Gastroesophageal sphincter (tissue), 4 donors: ENCODE measurements at places on chromosomes 7 and 10.

GRCh38 chr10:122040786-122041185 lies 51.8 kb downstream of the TACC2 start:
- ATAC-seq = no peak

GRCh38 chr10:63717027-63717715 lies 196.0 kb downstream of the REEP3 start:
- no peak for ATAC-seq

GRCh38 chr7:151629713-151630272 lies 110.1 kb upstream of the RHEB start:
- ATAC-seq = no peak

- ATAC-seq = no peak
Measured at GRCh38 chr7:124856299-124856888, 73.2 kb downstream of the POT1 start.

- ATAC-seq = no peak
Measured at GRCh38 chr7:115116773-115117715, 195.2 kb downstream of the MDFIC start.

DNA sequence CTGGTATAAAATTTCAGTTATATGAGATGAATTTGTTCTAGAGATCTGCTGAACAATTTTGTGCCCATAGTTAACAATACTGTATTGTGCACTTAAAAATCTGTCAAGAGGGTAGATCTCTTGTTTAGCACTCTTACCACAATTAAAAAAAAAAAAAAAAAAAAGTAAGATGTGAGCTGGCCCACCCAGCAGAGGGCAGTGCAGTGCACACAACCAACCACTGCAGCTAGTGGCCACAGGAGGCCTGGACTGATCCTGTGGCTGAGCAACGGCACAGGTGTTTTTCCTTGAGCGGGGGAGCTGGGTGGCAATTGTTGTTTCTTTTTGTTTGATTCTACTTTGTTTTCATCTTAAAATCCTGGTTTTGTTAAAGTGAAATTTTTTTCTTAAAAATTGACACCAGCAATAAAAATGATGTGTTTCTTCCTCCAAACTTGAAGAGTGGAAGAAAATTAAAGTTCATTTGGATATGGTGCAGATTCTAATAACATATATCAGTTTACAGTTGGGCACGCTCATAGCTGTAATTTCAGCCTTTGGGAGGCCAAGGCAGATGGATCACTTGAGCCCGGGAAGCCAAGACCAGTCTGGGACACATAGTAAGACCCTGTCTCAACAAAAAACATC lies 171.1 kb upstream of the TBX20 start:
- ATAC-seq = no peak

- ATAC-seq = no peak
Measured at GRCh38 chr7:35839860-35840854, 39.3 kb downstream of the SEPTIN7 start.

GRCh38 chr10:62234077-62234605 lies 34.5 kb downstream of the RTKN2 start:
- ATAC-seq = no peak

DNA sequence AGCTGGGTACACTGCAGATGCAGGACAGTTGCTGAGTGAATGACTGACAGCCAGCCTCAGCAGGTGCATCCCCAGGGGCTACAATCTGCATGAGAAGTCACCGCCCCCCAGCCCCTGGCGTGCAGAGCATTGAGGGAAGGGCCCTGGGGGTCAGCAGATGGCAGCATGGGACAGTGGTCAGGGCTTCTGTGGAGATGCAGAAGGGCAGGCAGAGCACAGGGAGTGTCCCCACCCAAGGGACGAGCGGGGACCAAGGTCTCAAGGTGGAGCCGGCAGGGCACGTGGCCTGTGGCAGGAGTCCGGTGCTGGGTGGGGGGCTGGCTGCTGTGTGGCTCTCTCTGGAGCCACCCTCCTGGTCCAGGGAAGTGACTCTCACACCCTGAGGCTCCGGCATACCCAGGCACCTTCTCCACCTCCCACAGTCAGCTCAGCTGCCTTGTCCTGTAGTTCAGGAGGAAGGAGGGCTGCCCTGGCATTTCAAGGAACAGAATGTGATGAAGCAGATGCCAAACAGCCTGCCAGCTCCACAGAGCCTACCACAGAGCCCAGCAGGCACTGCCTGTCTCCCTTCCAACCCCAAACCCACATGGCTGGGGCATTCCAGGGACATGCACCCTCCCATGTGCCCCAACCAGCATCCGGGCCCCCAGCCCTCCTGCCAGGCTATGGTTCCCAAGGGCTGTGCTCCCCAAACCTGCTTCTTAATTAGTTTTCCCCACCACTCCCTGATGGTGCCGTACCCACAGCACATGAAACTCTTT lies 114.5 kb downstream of the TMEM130 start:
- no peak for ATAC-seq

DNA sequence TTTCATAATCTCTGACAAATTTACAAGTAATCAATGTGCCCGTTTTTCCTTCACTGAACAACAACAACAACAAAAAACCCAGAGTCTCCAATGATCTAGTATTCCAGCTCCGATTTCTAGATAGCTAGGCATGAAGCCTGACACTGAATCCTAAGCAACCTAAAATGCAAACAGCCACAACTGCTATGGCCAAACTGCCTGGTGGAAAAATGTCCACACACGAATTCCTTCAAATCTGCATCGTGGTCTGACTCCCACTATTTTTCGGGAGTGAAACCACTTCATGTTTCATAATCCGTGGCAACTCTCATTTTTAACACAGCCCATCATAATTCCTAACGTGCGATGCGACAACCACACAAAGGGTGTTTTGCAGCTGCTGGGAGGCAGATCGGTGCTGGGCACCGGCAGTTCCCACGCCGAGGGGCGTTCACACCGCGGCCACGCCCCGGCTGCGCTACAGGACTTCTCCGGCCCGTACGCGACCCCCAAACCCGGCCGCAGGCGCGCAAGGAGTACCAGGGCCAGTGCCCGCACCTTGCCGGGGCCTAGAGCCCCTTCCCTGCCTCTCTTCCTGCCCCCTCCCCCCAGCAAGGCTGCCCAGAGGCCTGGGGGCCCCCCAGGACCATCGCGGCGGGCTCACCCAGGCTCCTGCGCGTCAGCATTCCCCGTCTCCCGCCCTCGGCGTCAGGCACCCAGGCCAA lies 814 bp downstream of the RUFY2 start:
- ATAC-seq = peak; percentile 53

GRCh38 chr10:129373231-129373630 lies 93.8 kb upstream of the MGMT start:
- no peak for ATAC-seq

GRCh38 chr10:24483701-24484100 lies 240.0 kb downstream of the ARHGAP21 start:
- peak; percentile 60 for ATAC-seq

GRCh38 chr7:140155428-140155827 lies 21.4 kb downstream of the KDM7A start:
- ATAC-seq = no peak

- ATAC-seq = no peak
Measured at GRCh38 chr10:75974080-75974479, 542.7 kb downstream of the LRMDA start.

DNA sequence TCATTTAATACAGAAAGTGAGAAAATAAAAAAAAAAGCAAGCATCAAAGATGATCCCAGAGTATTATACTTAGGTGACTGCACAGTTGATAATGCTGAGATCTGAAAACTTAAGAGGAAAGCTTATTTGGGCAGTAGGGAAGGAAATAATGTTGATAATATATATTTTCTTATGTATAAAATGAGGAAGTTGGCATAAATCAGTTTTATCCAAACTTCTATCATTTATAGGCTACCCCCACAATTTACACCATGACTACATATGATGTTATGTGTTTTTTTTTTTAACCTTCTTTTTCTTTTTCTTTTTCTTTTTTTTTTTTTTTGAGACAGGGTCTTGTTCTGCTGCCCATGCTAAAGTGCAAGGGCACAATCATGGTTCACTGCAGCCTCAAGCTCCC lies 108.2 kb upstream of the PLXDC2 start:
- ATAC-seq = no peak

- no peak for ATAC-seq
Measured at GRCh38 chr10:3215153-3215775, 42.7 kb upstream of the PITRM1 start.

GRCh38 chr7:105277341-105277740 lies 111.4 kb downstream of the SRPK2 start:
- no peak for ATAC-seq
